ENCODE measurements at places on chromosomes 1 and 21.

DNA sequence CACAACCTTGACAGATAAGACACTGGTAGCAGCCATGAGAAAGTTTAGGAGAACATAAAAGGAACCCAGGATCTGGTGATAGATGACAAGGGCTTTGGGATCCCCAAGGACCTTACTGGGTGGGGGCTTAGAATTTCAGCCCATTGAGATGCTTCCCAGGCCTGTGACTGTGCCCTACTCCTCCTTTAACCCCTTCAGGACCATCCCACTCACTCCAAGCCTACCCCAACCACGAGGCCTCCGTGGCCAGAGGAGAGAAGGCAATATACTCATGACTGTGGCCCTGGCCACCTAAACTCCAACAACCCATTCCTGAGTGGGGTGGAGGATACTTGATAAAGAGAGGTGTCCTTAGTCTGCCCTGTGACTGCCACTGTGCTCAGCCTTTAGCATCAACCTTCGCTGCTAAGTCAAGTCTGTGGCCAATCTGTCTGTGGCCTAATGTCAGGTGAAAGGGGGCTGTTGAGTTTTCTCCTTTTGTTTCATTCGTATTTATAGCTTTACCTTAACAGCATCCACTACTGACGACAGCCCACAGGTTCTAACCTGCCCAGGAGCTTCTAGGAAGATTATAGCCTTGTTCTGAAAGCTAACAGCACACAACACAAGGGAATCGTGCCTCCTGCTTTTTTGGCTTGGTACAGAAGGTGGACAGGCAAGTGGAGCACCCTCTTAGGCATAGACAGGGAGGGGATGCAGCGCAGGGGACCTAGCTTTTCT is 16.9 kb upstream of the BCAR3 start:
- no peak for DNase-seq

- DNase-seq, result no peak
Measured at GRCh38 chr1:28933277-28933676, 18.9 kb downstream of the EPB41 start.

DNA sequence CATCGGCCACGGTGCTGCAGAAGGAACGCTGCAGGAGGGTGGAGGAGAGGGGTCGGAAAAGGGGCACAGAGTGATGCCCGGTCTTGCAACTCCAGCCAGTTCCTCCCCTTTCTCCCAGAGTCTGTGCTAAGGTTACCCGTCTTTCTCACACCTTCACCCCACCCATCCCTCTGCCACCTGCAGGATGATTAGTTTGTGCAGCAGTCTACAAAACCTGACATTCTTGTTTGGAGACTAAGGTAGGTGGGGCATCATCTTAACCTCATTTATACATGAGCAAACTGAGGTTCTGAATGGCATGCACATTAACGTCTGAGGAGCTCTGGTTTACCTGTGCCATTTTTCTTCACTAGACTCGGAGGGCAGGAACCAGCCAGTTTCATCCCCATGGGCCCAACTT is 232.3 kb downstream of the GRIK3 start:
- no peak for DNase-seq

GRCh38 chr21:45638707-45639106 is 4.8 kb upstream of the PCBP3 start:
- no peak for DNase-seq

DNA sequence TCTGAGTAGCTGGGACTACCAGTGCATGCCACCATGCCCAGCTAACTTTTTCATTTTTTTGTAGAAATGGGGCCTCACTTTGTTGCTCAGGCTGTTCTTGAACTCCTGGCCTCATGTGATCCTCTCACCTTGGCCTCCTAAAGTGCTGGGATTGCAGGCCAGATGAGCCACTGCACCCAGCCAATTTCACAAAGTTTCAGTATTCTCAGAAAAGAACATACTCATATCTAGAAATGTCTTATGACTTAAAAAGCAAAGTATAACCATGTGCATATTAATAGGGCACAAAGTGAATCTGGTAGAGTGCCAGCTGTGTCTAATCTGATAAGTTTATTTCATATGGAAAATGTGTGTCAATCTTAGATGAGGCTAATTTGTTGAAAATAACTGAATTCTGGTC is 87.5 kb upstream of the CACYBP start:
- no peak for DNase-seq

DNA sequence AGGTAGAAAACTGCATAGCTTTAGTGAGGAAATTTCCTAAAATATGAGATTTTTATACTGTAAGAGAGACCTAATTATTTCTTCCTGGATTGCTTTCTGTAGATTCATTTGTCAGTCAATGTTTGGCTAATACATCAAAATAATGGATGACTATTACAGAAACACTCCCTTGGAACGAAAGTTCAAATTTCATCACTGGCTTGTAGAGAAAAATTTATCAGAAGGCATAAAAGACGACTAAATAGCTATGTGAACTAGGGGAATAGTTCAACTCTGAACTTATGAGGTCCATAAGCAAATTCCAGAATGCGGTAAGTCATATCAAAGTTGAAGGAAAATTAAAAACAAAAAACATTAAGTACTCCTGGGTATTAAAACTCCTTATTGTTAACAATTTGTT is 36.0 kb downstream of the WNT2B start:
- DNase-seq, result no peak

DNA sequence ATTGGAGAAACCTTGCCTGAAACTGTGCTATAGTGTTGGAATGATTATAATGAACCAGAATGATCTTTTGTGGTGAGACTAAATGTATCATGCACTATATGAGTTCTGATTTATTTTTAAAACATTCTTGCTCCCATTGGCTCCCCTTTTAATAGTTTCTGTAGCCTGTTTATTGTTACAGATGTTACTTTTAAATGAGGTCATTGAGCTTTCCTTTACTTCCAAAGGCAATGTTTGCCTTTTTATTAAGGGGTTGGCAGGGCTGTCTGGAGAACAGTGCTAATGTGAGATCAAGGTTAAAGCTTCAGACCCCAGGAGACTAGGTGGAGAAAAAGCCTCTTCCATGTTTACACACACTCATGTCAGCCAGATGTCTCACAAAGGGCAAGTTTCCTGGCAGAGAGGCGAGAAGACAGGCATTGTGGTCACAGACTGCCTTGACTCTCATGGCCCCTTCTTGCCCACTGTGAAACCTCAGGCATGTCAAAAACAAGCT is 120.6 kb upstream of the RAVER2 start:
- no peak for DNase-seq

GRCh38 chr1:69195136-69195535 is 372.6 kb upstream of the LRRC7 start:
- no peak for DNase-seq

GRCh38 chr1:9181990-9182783 is 52.4 kb upstream of the H6PD start:
- DNase-seq, result no peak

DNA sequence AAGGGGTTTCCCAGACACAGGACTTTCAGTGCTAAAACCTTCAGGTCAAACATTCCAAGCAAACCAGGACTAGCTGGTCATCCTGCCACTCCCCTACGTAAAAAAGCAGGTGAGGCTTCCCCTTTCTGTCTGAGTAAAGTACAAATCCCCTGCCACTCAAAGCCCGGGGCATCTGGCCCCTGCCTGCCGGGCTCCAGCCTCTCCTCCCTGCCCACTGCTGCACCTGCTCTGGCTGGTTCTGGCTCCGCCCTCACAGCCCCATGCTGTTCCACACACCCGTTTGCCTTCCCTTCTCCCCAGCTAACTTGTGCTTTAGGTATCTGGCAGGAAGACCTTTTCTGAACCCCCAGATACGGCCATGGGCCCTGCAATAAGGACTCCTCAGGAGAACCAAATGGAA is 23.3 kb upstream of the S100A7 start:
- DNase-seq, result no peak

GRCh38 chr1:109148987-109149561 is 35.2 kb downstream of the ELAPOR1 start:
- no peak for DNase-seq

DNA sequence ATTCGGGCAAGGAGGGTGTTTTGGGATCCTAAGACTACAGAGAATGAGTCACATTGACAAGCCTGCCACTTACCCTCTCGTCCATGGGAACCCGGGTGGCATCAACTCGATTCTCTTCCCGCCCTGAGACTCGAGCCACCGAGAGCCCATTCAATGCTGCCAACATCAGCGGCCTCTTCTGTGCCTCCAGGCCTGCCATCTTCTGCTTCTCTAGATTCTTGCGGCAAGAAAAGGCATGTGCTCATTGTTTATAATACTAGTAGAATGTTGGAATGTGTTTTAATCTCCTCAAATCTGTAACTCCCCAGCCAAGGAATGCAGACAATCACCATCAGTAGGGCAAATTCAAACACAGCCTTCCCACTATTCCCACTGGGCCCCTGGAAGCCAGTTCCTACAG is 96.9 kb downstream of the SMYD2 start:
- no peak for DNase-seq

- DNase-seq, result no peak
Measured at GRCh38 chr1:190144650-190145049, 333.0 kb downstream of the BRINP3 start.

DNA sequence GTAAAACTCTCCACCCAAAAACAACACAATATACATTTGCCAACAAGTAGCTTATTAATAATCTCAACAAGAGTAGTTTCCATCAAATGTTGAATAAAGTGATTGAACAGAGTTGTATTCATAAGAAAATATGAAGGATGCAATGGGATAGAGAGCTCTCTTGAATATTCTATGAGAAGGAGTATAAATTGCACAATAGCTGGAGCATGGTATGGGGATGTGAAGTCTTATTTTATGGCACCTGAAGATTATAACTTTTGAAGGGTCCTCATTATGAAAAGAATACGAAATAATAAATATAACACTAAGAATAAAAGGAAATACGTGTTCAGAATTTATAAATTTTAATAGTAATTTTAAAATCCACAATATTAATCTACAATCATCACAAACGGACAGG is 1415.1 kb downstream of the KCNT2 start:
- DNase-seq, result no peak

GRCh38 chr1:1406101-1406820 is 832 bp downstream of the MRPL20 start:
- no peak for DNase-seq

DNA sequence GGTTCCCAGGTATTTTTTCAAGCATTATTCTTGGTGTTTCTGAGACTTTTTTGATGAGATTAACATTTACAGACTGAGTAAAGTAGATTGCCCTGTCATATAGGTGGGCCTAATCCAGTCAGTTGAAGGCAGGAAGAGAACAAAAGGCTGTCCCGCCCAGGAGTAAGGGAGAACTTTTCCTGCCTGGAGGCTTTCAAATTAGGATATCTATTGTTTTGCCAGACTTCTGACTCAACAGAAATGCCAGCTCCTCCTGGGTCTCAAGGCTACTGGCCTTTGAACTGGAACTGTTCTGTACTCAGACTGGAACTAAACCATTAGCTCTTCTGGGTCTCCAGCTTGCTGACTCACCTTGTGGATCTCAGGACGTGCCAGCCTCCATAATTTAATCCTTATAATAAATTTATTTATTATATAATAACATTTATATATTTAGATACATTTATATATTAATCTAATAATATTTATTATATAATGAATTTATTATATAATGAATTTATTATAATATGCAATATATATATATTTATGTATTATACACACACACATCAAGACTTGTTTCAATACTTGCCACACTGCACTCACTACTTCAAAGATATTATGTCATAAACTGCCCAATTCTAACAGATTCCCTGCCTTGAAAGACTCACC is 510.8 kb upstream of the B3GALT2 start:
- DNase-seq, result no peak

GRCh38 chr1:55215194-55216021 is at the start of gene USP24:
Gene USP24, minus strand, starts transcription at chr1:55215364. Its CDS starts 251 bp downstream, at chr1:55215113.
- peak; percentile 60 for DNase-seq

- no peak for DNase-seq
Measured at GRCh38 chr1:233197940-233198339, 97.6 kb downstream of the PCNX2 start.

DNA sequence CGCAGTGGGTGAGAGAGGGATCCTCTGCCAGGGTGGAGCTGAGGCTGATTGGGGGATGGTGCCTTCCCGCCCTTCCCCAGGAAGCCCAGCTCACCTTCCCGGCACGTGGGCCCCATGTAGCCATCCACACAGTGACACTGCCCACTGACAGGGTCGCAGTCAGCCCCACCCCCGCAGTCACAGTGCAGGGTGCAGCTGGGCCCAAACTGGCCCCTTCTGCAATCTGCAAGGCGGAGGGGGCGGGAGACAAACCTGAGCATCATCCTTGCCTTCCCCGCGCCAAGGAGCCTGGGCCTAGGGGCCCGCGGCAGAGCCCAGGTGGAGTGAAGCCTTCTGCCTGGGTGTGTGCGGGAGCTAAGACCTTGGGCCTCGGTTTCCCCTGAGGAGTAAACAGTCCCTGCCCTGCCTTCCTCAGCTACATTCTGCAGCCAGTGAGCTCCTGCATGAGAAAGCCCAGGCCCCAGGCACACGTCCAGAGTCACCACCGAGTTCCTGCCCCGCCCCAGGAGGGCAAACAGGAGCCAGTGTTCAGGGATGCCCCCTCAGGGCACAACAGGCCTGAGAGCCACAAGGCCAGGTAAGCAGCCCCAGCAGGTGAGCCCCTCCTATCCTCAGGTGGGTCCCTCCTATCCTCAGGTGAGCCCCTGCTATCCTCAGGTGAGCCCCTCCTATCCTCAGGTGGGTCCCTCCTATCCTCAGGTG is 38.2 kb downstream of the ARHGEF16 start:
- DNase-seq, result no peak

DNA sequence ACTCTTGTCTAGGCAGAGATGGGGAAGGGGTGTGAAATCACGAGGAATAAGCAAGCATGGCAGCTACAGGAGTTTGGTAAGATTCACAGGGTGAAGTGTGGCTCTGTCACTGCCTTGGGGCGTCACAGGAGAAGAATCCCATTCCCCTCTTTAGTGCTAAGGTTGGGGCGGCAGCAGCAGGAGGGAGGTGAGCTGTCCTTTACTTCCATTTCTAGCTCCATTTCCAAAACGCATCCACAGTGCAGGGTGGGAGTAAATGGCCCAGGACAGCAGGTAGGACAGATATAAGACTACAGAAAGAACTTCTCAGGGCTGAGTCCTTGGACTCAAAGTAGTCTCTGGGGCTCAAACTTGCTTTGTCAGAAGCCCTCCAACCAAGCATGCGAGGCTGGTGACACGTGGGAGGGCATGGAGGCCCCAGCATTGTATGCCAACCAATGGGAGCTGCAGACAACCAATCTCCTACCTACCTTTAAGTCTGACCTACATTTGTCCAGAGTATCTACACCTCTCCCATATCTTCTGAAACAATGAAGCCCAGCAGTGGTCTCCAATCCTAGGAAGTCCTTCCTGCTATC is 8.5 kb downstream of the MEF2D start:
- no peak for DNase-seq

- no peak for DNase-seq
Measured at GRCh38 chr1:246095443-246095842, 411.6 kb downstream of the SMYD3 start.

GRCh38 chr1:203795441-203796235 is at the start of the genes ZBED6 and ZC3H11A:
Gene ZBED6, plus strand, starts transcription at chr1:203795623. Its CDS starts 1,900 bp downstream, at chr1:203797523.
Gene ZC3H11A, plus strand, starts transcription at chr1:203795623. Its CDS starts 21,448 bp downstream, at chr1:203817071.
- DNase-seq, result peak; percentile 97

GRCh38 chr1:94093996-94094395 is 27.0 kb downstream of the ABCA4 start:
- DNase-seq, result no peak

Data from stimulated activated CD8-positive, alpha-beta memory T cell treated with anti-CD3 and anti-CD28 coated beads, Interleukin-4, amount 100 ng/mL, for 4 hours (primary cell).